ENCODE measurements at places on chromosomes 1 and 21.

- no peak for DNase-seq
Observed at GRCh38 chr1:119084798-119085197, 55.7 kb downstream of the WARS2 start.

DNA sequence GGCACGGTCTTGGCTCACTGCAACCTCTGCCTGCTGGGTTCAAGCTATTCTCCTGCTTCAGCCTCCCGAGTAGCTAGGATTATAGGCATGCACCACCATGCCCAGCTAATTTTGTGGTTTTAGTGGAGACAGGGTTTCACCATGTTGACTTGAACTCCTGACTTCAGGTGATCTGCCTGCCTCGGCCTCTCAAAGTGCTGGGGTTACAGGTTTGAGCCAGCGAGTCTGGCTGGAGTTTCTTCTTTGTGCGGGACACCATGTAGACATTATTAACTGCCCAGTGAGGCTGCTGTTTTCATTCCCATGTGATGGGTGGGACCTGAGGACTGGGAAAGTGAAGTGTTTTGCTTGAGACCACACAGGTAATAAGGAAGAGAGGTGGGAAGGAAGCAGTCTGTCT, 23.3 kb downstream of the PLA2G5 start:
- DNase-seq = no peak

DNA sequence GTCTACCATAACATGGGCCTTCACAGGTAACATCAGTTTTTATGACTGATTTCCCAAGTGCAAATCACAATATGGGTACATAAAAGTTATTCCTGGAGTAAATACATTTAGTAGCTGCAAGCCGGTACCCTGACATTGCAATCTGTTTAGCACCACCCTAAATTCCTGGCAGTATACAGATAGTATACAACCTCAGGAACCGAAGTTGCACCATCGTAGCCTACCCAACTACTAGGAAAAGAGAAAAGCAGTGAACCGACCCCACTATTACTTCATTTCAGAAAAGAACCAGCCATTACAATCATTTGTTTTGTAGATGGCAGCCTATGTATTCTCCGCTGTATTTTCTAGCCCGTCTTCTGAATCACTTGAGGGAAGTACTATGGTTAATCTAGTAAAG, 1.1 kb downstream of the ADIPOR1 start:
- DNase-seq = no peak

DNA sequence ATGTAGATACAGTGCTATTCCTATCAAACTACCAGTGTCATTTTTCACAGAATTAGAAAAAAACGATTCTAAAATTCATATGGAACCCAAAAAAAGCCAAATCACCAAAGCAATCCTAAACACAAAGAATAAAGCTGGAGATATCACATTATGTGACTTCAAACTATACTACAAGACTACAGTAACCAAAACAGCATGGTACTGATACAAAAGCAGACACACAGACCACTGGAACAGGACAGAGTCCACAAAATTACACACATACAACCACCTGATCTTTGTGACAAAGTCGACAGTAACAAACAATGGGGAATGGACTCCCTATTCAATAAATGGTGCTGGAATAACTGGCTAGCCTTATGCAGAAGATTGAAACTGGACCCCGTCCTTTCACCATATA, 71.4 kb upstream of the ZNF326 start:
- DNase-seq = no peak

DNA sequence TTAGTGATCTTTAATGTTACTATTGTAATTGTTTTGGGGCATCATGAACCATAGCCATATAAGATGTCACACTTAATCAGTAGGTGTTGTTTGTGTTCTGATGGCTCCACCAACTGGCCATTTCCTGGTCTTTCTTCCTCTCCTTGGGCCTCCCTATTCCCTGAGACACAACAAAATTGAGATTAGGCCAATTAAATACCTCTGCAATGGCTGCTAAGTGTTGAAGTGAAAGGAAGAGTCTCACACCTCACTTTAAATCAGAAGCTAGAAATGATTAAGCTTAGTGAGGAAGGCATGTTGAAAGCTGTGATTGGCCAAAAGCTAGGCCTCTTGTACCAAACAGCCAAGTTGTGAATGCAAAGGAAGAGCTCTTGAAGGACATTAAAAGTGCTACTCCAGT, 30.7 kb downstream of the PPP2R5A start:
- peak; percentile 9 for DNase-seq

- DNase-seq = peak; percentile 89
Observed at GRCh38 chr21:38355992-38356781, 99.4 kb downstream of the KCNJ15 start.

DNA sequence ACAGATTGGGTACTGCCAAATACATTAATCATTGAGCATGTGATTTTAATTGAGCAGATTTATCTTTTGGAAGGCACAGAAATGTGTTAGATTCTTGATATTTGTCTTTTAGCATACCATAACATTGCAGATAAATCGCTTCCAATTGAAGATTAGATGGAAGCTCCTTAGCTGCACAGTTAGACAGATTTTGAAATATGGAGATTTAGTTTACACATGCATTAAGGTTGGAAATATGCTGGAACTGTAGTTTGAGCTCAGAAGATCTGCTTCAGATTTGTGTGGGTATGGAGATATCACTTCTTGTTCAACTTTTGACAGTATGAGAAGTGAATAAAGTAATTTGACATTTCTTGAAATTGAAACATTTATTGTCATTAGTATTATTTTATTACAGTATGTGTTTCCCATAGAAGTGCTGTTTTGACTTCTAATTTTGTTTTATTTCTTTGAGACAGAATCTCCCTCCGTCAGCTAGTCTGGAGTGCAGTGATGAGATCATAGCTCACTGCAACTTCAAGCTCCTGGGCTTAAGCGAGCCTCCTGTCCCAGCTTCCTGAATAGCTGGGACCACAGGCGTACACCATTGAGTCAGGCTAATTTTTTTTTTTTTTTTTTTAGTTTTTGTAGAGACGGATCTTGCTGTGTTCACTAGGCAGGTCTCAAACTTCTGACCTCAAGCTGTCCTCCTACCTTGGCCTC, 29.1 kb downstream of the THRAP3 start:
- DNase-seq = no peak

DNA sequence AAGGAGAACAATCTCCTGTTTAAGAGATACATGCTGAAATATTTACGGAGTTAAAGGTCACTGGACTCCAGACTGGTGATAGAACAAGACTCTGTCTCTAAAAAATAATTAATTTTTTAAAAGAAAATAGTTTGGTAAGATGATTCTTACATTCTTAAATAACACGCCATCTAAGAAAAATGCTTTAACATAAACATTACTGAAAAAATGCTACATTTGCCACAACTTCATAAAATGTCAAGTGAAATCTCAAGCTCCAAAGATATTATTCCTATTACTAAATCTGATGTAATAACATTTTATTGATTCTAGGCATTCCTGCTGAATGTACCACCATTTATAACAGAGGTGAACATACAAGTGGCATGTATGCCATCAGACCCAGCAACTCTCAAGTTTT, 4.1 kb downstream of the ANGPTL3 start:
- no peak for DNase-seq

DNA sequence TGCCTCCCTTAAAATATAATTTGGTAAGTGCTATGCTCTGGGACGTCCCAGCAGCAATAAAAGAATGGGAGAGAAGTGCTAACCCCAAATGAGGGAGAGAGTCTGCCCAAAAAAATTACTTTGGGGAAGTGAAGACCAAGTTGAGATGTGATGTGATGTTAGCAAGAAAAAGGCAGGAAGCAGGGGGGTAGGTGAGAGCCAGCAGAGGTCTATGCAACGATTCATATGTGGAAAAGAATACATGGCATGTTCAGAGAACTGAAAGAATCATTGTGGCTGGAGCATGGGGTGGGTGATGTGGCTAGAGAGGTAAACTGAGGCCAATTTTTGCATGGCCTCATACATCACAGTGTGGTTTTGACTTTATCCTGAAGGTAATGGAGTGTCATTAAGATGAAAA, 5.6 kb upstream of the CTPS1 start:
- DNase-seq = no peak

- no peak for DNase-seq
Observed at GRCh38 chr1:36702963-36703362, 220.2 kb upstream of the CSF3R start.

DNA sequence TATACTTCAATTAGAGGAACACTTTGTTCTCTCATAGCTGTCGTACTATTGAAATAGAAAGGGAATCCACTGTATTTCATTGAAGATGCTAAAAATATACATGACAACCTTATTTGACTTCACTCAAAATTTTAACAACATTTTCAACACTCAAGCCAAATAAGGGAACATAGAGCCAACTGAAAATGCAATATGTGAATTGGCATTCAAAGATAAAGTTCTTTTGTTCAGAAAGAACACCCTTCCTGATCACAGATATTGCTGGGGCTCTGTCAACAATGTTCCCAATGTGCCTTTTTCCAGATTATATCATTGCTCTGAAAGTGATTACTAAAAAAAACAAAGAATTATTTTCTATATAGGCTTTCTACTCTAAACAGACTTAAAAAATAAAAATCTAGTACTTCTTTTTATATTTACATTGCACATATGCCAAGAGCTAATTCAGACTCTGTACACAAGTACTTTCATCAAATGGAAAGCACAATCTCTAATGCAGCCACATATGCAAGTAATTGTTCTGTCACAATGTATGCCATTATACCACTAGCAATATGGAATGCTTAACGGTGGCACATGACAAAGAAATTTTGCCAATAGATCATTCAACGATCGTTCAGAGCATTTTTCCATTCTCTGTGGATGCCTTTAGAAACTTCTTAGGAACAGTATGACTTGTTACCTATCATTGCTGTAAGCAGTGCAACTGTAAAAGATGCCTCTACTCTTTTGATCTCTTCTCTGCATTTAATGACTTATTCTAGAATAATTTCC, 171.0 kb downstream of the EIF4G3 start:
- no peak for DNase-seq

DNA sequence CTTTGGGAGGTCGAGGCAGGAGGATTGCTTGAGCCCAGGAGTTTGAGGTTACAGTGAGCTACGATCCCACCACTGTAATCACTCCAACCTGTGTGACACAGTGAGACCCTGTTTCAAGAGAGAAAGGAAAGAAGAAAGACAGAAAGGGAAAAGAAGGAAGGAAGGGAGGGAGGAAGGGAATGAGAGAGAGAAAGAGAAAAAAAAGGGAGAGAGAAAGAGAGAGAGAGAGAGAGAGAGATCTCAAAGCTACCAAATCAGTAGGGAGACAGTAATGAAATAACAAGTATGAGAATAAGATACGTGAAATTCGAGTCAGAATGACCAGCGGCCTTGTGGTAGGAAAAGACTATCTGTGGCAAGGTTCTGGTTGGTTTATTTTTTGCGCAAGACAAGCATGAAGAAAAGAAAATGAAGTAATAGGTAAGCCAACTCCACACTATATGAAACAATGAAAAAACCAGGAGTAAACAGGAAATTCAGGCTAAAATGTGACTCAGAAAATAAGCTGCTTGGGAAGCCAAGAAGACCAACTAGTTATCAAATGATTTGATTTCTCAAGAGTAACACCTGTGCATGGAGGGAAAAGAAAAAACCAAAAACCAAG, 8.9 kb downstream of the MTF1 start:
- no peak for DNase-seq

- no peak for DNase-seq
Observed at GRCh38 chr21:15445327-15445726, 284.5 kb upstream of the USP25 start.

- no peak for DNase-seq
Observed at GRCh38 chr1:3015269-3015635, 6.0 kb upstream of the ACTRT2 start.

- no peak for DNase-seq
Observed at GRCh38 chr1:167064621-167065020, 25.6 kb downstream of the GPA33 start.

DNA sequence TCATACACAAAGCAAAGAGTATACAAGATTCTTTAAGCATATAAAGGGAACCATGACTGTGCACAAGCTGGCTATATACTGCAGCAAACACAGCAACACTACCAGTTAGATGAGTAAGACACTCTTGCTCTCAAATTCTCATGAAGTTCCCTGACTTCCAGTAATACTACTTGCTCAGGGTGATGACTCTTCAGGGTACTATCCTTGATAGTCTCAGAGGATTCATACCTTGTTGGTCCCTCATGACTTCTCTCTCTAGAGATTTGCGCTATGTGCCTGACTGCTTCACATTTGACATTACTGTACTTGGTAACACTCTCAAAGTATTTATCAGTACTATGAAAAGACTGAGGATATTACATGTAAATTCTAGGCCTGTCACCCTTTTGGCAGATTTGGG, 159.8 kb upstream of the ZRANB2 start:
- DNase-seq = no peak

- peak; percentile 49 for DNase-seq
Observed at GRCh38 chr1:236395230-236395946, 1.3 kb downstream of the EDARADD start.

DNA sequence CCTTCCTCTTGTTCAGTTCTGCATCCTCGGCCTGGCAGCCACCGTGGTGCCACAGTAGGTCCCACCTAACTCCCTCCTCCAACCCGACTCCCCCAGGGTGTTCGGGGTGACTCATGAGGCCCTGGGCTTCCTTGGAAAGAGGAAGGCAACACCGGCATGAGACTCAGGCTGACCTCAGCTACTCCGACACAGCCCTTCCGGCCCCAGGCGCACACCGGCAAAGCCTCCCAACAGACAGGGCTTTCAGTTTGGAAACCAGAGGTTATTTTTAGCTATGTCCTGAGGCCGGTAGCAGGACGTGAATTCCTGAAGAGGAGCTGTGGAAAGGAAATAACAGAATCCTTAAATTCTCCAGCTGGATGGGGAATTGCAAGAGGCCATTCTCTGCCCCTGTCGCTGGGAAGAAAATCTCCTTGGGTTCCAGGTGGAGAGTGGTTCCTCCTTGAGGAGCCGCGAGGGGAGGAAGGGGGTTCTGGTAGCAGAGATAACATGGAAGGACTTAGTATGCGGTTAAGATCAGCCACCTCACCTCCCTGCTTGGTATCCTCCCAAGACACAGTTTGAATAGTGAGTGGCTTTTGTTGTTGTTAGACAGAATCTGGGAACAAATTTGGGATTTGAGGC, 24.4 kb downstream of the PLXNA2 start:
- DNase-seq = peak; percentile 71

GRCh38 chr1:207872621-207873020, 38.3 kb downstream of the CD34 start:
- no peak for DNase-seq

DNA sequence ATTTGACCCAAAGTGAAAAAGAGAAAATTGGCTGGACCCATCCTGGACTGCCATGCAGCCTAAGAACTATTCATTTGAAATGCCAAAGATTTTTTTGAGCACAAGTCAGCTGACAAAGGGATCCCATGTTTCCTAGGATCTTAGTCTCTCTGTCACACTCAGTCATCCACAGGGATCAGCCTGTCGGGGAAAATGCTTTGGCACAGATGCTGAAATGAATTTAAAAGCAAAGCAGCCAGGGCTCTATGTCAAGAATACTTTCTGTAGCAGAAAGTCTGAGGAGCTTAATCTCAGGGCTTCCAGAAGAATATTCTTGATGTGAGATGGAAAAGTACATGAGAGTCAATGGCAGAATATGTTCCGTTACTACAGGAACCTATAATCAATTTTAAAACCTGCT, 1900.8 kb downstream of the MRPL39 start:
- DNase-seq = no peak

Data from tongue (tissue), 3 donors.